ENCODE measurements at places on chromosomes 11 and 22.

GRCh38 chr11:83448686-83449085 lies 162.5 kb upstream of the CCDC90B start:
- DNase-seq = no peak

GRCh38 chr22:43008921-43009320 lies 6.0 kb downstream of the PACSIN2 start:
- DNase-seq = no peak

GRCh38 chr11:97290464-97291041 lies 900.7 kb downstream of the JRKL start:
- no peak for DNase-seq

GRCh38 chr11:8706673-8707432 lies 24.3 kb downstream of the RPL27A start:
- DNase-seq = no peak

GRCh38 chr11:86782742-86783141 lies 17.6 kb upstream of the PRSS23 start:
- no peak for DNase-seq

- peak; percentile 54 for DNase-seq
Observed at GRCh38 chr11:122202161-122202950, 86.3 kb upstream of the BLID start.

- DNase-seq = no peak
Observed at GRCh38 chr22:30348404-30348803, 8.3 kb downstream of the SF3A1 start.

- DNase-seq = no peak
Observed at GRCh38 chr11:73404048-73404447, 27.8 kb downstream of the RELT start.

GRCh38 chr11:74685905-74686304 lies 45.3 kb downstream of the CHRDL2 start:
- no peak for DNase-seq

DNA sequence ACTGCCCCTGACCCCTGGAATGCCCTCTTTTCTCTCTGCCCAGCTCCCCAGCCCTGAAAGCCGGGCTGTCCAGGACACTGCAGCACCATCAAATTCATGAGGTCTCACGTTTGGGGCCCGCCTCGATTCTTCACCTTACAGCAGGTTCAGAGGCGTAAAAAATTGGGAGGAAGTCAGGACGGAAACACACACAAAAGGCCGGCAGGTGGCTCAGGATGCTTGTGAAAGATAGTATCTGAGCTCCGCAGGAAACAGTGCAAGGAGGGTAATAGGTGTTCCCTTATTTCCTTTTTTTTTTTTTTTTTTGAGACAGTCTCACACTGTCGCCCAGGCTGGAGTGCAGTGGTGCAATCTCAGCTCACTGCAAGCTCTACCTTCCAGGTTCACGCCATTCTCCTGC lies 4.1 kb downstream of the RFPL2 start:
- DNase-seq = no peak
